HEK293T (cell line): ENCODE measurements at places on chromosomes 11 and 22.

- no peak for DNase-seq
Measured at GRCh38 chr22:35135165-35135564, 69.2 kb downstream of the ISX start.

GRCh38 chr11:27354359-27354965 is 8.6 kb downstream of the CCDC34 start:
- DNase-seq: no peak

GRCh38 chr11:78195917-78196560 is 7.3 kb downstream of the USP35 start:
- DNase-seq: no peak

- DNase-seq: no peak
Measured at GRCh38 chr11:10606536-10607208, 38.2 kb upstream of the LYVE1 start.

- no peak for DNase-seq
Measured at GRCh38 chr11:112162761-112163546, 940 bp downstream of the IL18 start.

DNA sequence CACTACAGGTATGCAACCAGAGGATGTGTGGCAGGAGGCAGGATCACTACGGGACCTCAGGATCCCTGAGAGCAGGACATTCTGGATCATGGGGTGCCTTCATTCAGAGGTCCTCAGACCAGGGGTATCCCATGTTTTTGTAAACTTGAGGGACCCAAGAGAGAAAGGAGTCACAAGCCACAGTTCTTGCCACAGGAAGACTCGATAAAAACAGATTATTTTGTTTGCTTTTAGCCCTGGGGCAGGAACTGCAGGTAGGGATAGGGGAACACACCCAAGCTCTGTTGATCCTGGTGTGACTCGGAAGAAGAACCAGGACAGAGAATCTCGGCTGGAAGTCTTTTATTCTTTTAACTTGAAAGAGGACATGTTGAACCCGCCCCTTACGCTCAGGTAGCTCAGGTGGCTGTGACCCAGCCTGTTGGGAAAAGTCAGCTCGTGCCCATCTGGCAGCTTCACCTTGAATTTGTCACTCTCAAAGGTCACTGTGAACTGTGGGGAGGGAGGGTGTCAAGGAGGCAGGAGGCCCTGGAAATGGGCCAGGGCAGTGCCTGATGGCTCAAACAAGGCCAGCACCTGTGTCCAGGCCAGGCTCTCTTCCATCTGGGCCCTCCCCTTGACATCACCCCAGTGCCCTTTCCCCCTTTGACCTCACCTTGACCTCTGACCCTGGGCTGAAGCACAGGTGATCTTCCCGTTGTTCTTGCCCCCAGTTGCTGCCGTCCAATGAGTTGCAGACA is 9.8 kb downstream of the LGALS2 start:
- DNase-seq: no peak

- no peak for DNase-seq
Measured at GRCh38 chr11:100863080-100863581, 176.0 kb downstream of the ARHGAP42 start.

DNA sequence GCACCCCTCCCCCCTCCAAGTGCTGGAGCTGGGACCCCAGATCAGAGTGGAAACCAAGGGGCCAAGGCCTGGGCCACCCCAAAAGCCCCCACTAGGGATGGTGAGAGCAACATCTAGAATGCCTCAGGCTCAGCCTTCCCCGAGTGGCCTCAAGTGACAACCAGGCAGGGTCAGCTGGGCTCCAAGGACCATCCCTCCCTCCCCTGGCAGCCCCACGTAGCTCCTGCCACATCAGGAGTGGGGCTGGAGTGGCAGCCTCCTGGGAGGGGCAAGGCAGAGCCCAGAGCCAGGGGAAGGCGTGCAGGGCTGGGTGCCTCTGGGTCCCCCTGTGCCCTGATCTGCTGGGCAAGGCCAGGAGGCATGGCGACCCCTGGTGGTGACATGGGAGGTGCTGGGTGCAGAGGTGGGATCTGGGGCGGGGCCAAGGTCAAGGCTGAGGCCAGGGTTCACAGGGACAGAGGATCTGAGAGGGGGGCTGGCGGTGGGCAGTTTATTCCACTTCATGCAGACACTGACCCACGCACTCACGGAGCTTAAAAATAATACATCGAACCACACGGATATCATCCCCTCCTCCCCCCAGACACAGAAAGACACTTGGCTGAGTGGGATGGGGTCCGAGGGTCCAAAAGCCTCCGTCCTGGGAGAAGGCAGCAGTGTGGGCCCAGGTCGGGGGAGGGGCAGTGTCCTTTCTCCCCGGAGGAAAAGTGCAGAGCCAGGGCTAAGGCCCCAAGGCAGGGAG is 15.8 kb upstream of the EHD1 start:
- DNase-seq: peak; percentile 80

DNA sequence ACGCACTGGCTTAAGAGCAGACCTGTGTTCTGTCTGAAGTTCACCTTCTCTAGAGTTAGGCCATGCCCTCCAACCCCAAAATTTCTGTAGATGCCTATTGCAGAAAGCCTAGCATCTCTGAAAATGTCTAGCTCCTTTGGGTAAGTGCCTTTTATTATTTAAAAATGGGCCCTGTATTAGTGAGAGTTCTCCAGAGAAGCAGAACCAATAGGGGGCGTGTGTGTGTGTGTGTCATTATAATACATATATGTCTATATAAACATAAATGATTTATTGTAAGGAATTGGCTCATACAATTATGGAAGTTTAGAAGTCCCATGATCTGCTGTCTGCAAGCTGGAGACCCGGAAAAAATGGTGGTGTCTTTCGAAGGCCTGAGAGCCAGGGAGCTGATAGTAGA is 144.7 kb downstream of the TTC17 start:
- DNase-seq: no peak

GRCh38 chr11:120335908-120336640 is at the start of gene ARHGEF12:
TSS of gene ARHGEF12 (plus strand) at chr11:120336413. CDS start at chr11:120337244, 831 bp downstream.
- peak; percentile 87 for DNase-seq

- DNase-seq: no peak
Measured at GRCh38 chr22:49392247-49392646, 435.4 kb downstream of the BRD1 start.

DNA sequence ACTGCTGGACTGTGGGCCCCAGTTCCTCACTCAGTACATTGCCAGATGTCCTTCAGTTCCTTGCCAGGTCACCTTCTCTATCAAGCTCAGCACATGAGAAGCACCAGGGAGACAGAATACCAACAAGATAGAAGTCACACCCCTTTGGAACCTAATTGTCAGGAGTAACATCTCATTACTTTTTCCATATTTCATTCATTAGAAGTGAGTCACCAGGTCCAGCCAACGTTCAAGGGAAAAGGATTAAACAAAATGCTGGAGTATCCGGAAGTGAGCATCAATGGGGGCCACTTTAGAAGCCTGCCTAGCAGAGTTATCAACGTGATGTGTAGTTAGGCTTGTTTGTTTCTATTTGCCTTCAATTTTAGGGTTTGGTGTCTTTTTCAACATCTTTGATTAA is 569.3 kb downstream of the MIAT start:
- DNase-seq: no peak

DNA sequence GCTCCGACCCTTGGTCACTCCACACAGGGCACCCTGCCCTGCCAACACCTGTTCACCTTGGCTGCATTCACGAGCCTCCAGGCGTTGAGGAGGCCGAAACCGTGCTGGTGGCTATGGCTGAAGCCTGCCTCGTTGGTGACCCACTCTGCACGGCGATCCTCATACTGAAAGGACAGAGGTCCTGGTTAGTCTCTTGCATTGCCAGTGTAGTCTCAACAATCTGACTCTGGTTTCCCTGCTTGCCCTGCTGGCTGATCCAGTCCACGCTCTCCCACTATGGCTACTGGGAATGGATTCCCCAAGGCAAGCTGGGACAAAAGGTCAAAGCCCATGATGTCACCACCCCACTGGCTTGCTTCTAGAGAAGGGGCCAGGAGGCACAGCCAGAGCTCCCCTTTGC is 12.9 kb downstream of the PCSK7 start:
- no peak for DNase-seq

DNA sequence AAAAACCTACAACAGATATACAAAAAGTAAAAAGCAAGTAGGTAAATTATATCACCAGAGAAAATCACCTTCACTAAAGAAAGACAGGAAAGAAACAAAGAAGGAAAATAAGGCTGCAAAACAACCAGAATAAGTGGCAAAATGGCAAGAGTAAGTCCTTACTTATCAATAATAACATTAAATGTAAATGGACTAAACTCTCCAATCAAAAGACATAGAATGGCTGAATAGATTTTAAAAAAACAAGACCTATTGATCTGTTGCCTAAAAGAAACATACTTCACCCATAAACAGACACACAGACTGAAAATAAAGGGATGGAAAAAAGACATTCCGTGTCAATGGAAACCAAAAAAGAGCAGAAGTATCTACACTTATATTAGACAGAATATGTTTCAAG is 695.7 kb upstream of the FAT3 start:
- DNase-seq: no peak
